ENCODE measurements at places on chromosomes 11 and 22.

DNA sequence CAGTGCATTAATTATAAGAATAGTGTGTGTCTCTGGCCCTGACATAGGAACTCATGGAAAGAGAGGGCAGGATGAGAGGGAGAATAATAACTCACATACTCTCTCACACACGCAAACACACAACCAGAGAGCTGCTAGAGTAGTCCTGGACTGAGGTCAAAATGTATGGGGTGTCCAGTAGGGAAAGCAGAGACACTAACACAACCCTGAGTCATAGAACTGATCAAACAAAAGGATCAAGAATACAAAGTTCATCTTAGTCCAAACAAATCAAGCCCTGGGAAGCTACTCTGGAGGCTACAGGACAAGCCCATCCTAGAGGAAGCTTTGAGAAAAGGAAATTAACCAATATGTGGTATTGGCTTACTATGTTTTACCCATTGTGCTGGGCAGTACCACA is 178.5 kb upstream of the GUCY1A2 start:
- DNase-seq, result no peak

- no peak for DNase-seq
Observed at GRCh38 chr11:130642994-130643393, 194.5 kb downstream of the ADAMTS15 start.

DNA sequence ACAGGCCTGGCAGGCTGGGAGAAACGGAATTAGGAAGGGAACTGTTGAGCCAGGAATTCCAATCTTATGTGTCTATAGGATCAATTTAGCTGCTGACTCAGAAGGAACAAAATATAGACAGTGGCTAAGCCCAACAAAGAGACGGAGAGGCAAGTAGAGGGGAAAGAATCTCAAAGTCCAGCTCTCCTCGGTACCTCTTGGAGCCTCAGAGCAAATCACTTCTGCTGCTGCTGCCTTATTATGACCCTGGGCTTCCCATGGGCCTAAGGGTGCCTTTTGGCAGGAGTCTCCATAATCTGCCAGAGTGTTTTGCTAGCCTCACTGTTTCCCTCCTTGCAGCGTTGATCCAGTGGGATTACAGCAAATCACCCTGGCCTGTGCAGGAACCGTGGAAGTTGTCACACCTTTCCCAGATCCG is 31.7 kb downstream of the PAX6 start:
- DNase-seq, result no peak

- no peak for DNase-seq
Observed at GRCh38 chr22:42752230-42752746, 31.6 kb upstream of the A4GALT start.

- no peak for DNase-seq
Observed at GRCh38 chr11:100190395-100190794, 496.7 kb upstream of the ARHGAP42 start.

GRCh38 chr11:48005136-48005535 is 24.8 kb downstream of the PTPRJ start:
- DNase-seq, result peak; percentile 71

- peak; percentile 87 for DNase-seq
Observed at GRCh38 chr22:44620129-44620840, 81.7 kb upstream of the PRR5 start.

DNA sequence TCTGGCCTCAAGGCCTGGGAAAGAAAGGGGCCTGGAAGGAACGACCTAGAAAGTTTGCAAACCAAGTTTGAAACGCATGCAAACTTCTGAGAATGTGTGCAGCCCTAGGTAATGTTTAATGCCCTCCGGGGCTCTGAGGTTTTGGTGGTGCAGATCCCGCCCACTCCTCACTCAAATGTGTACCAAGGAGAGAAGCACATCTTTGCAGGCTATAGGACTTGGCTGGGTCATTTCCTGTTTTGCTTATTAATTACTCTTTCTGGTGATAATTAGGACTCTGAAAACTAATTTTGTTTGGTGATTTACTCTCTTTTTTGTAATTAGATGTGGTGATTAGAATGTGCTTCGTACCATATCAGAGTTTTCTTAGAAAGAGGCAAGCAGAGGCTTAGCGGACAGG is 625.9 kb upstream of the CADM1 start:
- DNase-seq, result no peak

DNA sequence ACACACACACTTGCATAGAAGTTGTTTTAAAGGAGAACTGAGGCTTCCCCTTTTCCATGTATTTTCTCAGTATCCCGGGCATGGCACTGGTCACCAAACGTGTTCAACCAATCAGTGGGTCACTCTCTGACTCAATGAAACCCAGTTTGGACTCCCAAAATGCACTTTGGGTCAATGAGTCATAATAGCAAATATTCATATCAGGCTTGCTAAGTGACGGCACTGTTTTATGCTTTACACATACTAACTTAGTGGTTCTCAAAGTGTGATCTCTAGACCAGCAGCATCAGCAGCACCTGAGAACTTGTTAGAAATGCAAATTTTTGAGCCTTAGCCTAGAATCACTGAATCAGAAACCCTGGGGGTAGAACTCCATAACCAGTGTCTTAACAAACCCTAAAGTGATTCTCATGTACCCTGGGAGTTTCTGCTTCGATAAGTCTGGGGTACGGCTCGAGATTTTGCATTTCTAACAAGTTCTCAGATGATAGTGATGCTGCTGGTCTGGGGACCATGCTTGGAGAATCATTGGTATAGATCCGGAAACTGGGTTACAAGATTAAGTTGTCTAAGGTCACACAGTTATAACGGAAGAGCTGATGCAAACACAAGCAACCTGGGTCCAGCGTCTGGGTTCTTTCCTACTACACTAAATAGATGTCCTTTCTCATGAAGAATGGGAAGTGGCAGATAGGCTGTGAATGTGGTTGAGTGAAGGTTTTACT is 35.6 kb downstream of the ETS1 start:
- DNase-seq, result peak; percentile 81

DNA sequence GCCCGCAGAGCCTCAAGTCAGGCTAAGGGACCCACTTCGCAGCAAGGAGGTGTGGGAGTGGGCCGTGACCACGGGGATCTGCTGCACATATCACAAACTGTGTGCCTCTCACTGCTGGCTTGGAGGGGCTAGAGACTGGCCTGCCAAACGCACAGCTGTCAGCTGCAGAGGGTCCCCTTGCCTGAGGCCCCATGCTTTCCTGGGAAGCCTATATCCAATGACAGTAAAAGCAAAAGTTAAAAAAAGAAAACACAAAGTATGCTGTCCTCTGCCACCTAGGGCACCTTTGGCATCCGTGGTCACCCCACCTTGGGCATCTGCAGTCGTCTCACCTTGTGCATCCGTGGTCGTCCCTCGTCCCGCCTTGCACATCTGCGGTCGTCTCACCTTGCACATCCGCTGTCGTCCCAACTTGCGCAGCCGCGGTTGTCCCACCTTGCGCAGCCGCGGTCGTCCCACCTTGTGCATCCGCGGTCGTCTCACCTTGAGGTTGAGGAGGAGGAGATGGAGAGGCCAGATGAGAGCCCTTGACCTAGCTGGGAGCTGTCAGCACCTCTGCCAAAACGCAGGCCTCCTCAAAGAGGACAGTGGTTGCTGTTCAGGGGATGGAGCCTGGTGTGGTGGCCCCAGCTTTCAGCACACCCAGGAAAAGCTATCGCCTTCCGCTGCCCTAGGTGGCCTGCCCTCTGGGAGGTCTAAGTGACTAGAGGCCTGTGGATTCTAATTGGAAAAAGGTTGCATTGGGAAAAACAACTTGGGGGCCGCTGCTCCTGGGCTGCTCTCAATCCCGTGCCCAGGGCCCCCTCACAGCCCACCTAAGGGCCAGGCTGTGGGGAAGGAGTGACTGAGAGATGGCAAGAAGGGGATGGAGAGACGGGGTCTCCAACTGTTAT is 90.5 kb downstream of the MYEOV start:
- no peak for DNase-seq

DNA sequence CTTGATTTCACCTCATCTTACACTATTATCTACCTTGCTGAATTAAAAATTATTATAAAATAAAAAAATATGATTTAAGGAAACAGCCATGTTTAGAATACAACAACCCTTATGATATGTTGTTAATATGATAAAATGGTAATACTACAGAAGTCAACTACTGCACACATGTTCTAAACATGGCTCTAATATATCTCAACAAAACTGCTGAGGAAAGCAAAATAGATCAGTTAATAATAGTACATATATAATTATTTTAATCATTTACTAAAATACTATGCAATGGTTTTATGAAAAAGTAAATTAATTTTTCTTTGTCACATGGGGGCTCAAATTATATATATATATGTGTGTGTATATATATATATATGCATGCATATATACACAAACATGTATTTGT is 57.7 kb downstream of the EIF3M start:
- no peak for DNase-seq

- DNase-seq, result no peak
Observed at GRCh38 chr11:86135319-86135714, 66.4 kb upstream of the PICALM start.

DNA sequence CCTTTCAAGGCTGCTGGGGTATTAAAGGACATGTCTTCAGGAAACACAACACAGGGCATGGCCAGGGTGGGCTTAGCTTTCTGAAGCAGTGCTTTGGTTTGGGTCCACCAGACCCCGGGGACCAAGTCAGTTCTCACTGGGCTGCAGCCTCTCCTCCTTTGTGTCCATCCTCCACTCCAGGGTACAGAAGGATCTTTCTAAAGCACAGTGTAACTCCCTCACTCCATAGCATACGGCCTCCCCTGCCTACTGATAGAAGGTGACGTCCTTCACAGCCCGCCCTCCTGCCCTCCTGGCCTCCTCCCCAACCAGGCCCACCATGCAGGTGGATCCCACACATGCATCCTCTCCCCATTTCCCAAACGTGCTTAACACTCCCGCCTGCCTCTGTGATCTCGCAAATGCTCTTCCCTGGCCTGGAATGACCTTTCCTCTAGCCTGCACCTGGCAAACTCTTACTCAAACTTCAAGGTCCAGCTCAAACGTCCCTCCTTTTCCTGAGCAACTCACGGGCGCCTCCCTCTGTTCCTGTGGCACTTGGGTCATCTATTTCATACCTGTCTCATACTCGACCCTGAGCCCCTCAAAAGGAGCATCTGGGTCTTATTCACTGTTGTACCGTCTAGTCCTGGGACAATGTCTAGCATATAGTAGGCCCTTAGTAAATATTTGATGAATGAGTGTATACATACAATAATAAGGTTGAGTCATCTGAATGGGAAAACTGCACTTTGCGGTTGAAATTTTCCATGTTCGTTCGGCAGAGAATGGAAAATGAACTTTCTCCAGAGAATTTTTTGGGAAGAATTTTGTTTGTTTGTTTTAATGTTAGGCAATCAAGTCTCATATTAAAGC is 187.7 kb downstream of the EFCAB6 start:
- no peak for DNase-seq

- DNase-seq, result peak; percentile 22
Observed at GRCh38 chr11:75582895-75583717, 21.1 kb downstream of the SERPINH1 start.

DNA sequence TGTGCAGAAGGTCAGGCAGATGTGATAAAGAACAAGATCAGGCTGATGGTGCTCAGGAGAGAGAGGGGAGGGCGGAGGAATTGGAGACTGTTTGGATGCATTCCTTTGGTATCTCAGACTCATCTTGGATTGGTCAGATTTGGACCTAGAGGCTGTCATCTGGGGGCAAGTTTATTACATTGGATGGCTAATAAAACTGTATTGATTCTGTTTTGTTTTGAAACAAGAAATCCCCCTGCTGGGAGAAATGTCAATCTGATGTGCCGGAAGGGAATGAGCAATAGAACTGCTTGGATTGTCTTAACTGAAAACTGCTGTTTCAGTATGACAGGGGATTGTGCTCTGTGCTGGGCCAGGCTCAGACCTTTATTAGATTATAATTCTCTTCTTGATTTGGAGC is 25.5 kb upstream of the CCDC90B start:
- no peak for DNase-seq

- no peak for DNase-seq
Observed at GRCh38 chr11:27234043-27234668, 128.9 kb downstream of the CCDC34 start.

DNA sequence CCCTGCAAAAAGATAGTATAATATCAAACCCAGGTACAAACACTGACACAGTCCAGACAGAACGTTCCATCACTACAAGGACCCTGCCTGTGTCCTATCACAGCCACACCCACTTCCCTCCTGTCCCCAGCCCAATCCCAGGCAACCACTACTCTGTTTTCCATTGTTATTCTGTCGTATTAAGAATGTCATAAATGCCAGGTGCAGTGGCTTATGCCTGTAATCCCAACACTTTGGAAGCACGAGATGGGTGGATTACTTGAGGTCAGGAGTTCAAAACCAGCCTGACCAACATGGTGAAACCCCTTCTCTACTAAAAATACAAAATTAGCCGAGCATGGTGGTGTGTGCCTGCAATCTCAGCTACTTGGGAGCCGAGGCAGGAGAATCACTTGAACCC is 89.0 kb downstream of the TRMU start:
- DNase-seq, result no peak

DNA sequence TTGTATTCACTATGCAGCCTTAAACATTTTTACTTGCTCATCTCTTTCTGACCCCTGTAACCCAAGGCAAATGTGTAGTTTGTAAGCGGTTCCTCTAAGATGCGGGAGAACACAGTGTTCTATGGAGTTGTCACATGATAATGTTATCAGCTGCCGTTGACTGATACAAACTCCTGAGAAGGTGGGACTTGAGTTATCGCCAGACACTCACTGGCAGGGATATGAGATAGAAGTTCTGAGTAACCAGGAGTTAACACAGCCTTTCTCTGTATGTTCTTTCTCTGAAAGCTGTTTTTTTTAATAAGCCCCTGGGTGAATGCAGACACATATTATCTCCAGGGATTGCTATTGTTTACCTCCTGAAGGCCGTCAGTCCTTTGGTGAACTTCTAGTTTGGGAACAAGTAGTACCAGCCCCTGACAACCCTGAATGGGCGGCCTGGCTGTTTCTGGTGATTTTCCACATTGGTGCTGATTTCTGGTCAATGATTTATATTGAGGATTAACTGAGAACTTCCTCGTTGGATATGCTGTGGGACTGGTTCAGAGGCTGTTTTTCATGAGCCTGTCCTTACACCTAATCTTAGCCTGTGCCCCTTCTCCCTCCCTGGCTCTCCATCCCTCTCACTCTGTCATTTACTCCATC is 155.3 kb upstream of the RASSF10 start:
- no peak for DNase-seq

DNA sequence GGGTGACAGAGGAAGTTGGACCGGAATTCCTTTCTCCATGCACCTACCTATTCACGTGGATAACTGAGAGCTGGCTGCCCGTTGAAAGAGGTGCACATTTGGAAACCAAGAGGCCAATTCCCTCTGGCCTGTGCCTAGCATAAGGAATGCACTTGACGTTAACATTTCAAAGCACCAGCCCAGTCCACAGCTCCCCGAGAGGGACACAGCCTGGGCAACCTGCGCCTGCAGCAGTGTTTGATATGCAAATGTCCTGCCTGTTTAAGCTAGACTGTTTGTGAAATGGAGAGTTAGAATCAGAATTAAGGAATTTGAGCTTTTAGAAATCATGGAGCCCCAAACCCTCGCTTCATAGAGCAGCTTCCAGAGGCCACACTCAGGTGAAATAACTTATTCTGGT is 126.1 kb downstream of the DSCAML1 start:
- DNase-seq, result no peak

- DNase-seq, result no peak
Observed at GRCh38 chr11:124882339-124883071, 15.2 kb downstream of the ROBO4 start.
